ENCODE measurements at places on chromosomes 6 and 20.

- no peak for DNase-seq
Measured at GRCh38 chr20:16106191-16106849, 466.9 kb downstream of the KIF16B start.

GRCh38 chr20:47775841-47776240 lies 9.4 kb downstream of the SULF2 start:
- DNase-seq = no peak

- peak; percentile 79 for DNase-seq
Measured at GRCh38 chr6:33118525-33119123, 42.8 kb downstream of the HLA-DPB1 start.

DNA sequence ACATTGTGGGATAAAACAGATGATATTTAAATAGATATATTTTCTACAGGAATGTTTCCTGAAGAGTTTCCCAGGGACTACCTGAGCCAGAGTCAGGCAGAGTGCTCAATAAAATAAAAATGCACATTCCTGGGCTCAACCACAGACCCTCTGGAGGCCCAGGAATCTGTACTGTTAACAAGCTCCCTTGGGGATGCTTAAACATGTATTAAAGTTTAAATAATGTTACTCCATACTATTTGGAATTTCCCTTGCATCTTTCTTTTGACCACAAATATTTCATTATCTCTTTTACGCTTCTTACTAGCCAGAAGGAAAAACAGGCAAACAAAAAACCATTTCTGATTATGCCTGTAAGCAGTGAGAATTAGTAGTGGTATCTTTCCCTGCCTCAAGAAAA lies 42.3 kb downstream of the GPR63 start:
- no peak for DNase-seq

GRCh38 chr6:107209406-107210305 lies 94.3 kb upstream of the BEND3 start:
- no peak for DNase-seq

- no peak for DNase-seq
Measured at GRCh38 chr6:122652431-122652830, 42.2 kb downstream of the PKIB start.

DNA sequence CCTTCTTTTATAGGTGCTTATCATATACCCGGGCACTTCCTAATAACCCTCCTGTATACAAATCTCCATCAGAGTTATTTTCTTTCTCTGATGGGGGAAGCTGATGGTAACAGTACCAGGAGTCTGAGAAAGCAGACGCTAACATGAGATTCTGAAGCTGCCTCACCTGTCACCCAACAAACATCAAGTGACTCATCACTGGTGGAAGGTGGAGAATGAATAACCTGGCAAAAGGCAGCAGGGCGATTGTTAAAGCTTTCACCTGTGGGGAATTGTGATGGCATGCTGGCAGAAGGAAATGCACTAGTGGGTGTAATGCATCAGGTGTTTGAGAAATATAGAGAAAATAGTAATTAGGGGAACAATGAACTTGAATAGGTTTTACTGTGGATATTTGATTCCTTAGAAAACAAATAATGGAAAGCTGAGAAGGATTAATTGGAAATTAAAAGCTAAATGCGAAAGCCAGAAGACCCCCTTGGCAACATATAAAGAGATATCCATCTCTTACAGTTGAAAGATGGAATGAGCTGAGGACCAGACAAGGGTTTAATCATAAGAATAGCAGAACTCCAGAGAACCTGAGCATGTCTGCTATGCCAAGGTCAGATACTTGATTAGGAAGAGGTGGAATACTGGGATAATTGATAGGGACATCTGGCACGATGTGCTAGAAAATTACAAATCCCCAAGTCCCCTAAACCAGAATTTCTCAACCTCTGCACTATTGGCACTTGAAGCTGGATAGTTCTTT lies 517.1 kb downstream of the PKHD1 start:
- no peak for DNase-seq

GRCh38 chr6:34970488-34970887 lies 81.4 kb downstream of the ANKS1A start:
- DNase-seq = no peak

GRCh38 chr20:41057999-41058673 lies 29.5 kb downstream of the TOP1 start:
- DNase-seq = no peak

DNA sequence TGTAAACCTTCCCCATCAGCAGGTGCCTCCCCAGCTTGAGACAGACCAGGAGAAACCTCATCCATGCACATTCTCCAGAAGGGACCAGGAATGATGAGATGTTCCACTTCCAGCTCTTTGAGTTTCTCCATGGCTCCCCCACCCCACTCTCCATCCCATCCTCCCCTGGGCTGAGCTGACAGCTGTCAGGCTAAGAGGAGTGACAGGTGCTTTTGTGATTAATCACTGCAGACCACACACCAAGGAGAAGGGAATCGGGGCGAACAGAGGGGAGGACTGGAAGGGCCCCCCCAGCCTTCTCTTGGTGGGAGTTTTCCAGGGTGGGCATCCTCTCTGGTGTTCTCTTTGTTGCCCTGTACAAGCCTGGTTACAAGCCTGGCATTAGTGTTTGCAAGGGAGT lies 56.1 kb upstream of the ZFAND3 start:
- no peak for DNase-seq
